ENCODE measurements at places on chromosomes 12 and 14.

GRCh38 chr12:92111256-92111655 is 34.4 kb downstream of the BTG1 start:
- no peak for DNase-seq

- DNase-seq = no peak
Measured at GRCh38 chr12:52914576-52915121, 9.8 kb upstream of the KRT8 start.

GRCh38 chr14:53310412-53310811 is 157.3 kb upstream of the DDHD1 start:
- no peak for DNase-seq

- no peak for DNase-seq
Measured at GRCh38 chr14:82251494-82251893, 717.8 kb upstream of the SEL1L start.

DNA sequence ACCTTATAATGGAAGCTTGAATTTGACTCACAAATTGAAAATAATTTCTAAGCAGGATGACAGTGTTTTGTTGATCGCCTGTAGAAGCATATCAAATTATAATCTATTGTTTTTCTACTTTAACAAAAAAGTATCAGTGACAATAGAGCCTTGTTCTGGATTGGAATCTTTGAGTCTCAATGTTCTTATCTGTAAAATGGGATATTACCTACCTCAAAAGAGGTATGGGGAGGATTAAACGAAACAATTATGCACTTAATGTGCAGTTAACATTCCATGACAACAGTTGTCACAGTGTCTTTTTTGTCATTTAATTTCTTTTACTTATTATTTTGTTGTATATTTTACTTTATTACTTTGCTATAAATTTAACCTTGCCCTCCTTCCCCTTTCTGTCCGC is 1.1 kb downstream of the RTRAF start:
- DNase-seq = no peak

Data from NCI-H2171 treated with DMSO at 0.1 percent for 48 hours (cell line).